ENCODE measurements at places on chromosomes 7 and 10.
A peak's percentile ranks its signal among the peaks of the same experiment; 100 is the strongest.

GRCh38 chr10:100670828-100671479 is 74.4 kb upstream of the PAX2 start:
- peak; percentile 43 for DNase-seq

DNA sequence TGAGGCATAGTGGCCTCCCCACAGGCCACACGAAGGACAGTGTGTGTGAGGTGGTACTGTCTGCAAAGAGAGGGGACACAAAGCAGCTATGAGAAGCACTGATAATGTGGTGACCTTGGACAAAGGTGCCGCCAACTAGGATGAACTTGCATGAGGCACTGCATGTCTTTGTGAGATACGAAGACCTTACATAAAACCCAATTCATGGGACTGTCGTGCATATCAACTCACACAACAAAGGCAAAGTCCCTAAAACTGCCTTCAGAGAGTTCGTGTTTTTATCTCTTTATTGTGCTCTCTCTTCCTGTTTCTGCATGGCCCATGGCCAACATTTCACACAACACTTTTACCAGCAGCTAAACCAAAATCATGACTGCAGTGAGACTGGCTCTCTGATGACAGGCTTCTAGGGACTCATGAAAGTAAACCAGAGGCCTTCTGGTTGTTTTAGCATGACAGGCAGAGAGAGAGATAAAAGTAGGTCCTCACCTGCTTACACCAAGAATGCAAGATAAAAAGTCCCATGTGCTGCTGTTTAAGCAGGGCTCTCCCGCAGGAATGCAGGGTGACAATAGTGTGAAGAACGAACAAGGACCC is 347.8 kb downstream of the ELMO1 start:
- DNase-seq: peak; percentile 59

- DNase-seq: no peak
These were observed 23.6 kb upstream of the PRSS37 start for GRCh38 chr7:141864765-141865447.

- no peak for DNase-seq
These were observed 52.8 kb downstream of the ZNF438 start for GRCh38 chr10:30978843-30979242.

- no peak for DNase-seq
These were observed 305.0 kb downstream of the PTEN start for GRCh38 chr10:88168171-88169036.
